Natural killer cell treated with Interleukin-12 subunit alpha and Interleukin-12 subunit beta and Interleukin-15 and Interleukin-18, amount 100 ng/mL, for 72 hours (primary cell): ENCODE measurements at places on chromosomes 1 and 21. TPM values are rescaled to one million over a fixed set of nuclear protein-coding genes. Genes with fewer than 3 reads are reported as not detected.

The KLF18 gene
- total RNA-seq = not detected

The TEDDM1 gene
- not detected for total RNA-seq

The LAMB3 gene
- 1.1 TPM for total RNA-seq

The DCST1 gene
- not detected for total RNA-seq

The B4GALT3 gene
- total RNA-seq = 61.7 TPM

DNA sequence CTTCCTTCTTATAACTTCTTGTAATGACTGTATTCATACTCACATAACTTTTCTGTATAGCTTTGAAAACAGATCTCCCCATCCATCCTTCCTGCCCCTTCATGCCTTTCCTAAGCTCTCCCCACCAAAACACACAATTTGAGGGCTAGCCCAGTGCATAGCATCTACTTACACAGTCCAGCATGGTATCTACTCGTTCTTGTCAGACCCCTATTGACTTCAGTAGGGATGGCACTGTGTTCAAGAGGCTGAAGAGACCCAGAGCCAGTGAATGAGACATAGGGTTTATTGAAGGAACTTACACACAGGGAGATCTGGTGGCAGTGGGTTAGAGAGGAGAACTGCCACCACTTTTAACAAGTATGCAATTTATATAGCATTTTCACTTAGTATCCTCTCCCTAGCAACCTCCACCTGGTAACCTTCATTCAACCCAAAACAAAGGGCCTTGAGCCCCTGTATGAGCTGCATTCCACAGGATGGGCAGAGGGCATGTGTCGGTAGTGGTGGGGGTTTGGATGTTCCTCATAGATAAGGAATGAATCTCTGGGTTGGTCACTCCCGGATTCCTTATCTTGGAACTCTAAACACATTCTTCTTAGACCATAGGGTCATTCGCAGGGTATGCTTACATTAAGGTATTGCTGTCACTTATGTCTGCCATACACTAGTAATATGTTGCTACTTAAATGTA is 64.9 kb upstream of the GNG12 start:
- H3K4me3 ChIP-seq = no peak overlapping the region
- H3K27me3 ChIP-seq = peaks cover 20% of the 10 kb centered on the region
- no peaks in the 10 kb centered on the region for H3K36me3 ChIP-seq
- H3K4me1 ChIP-seq = no peaks in the 10 kb centered on the region
- H3K27ac ChIP-seq = no peak overlapping the region
- DNase-seq = no peak

DNA sequence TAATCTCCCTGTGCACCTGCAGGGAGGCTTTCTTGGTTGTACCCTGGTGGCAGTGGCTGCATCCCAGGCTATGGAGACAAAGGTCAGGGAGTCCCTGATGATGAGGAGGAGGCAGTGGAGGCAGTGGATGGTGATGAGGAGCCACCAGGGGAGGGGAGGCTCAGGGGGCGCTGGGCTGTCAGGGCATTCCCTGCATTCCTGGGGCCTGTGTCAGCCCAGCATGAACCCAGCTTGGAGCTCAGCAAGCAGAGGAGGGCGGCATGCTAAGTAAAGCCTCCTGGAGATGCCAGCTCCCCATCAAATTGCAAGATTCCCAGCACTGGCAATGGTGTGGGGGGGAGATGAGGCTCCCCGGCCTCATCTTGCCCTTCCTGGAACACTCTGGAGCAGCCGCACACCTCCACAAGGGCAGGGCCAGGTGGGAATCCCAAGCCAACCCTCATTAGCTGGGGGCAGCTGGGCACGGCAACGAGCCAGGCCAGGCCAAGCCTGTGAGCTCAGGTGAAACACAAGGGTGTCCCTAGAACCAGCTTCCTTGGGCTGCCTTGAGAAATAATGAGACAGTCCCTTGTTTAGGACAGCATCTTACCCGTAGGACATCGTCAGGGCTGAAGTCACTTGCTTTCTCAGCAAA is 469.5 kb downstream of the MATN1 start:
- H3K27me3 ChIP-seq = peaks cover 20% of the 10 kb centered on the region
- H3K27ac ChIP-seq = no peak overlapping the region
- H3K36me3 ChIP-seq = no peaks in the 10 kb centered on the region
- H3K4me1 ChIP-seq = peaks cover 3% of the 10 kb centered on the region
- H3K4me3 ChIP-seq = no peak overlapping the region

DNA sequence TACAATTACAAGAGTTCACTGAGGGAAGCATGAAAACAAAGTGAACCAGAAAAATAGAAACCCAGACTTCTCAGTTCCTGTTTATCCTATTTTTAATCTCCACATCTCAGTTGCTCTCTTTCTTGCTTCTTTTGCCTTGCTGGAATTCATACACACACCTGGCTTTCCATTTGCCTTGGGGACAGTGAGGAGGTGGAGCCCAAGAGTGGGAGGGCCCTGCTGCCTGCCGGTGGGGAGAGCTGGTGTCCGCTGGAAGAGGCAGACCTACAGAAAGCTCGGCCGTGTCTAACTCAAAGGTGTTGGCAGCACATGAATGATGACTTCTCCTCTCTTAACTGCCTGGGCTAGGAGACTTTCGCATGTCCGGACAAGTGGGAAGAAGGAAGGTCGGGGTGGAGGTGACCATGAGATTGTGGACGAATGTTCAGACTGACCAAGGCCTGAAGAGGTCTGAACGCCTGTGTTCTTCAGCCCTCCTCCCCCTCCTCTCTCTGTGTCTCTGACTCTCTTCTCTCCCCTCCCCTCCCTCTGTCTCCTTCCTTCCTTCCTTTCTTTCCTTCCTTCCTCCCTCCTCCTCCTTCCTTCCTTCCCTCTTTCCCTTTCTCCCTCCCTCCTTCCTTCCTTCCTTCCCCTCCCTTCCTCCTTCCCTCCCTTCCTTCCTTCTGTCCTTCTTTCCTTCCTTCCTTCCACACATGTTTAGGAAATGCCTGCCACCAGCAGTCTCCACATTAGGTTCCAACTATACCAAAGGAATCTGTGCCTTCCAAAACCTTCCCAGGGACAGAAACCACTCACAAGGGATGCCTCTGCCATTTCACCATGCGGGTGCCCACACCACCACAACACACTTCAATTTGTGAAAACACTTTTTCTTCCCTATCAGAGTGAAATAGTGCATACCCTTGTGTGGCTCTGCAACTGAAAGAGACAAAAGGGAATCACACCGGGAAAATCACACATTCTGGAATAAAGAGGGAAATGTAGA is 157.3 kb upstream of the RUNX1 start:
- H3K4me1 ChIP-seq = peaks cover 24% of the 10 kb centered on the region
- peaks cover 6% of the 10 kb centered on the region for H3K36me3 ChIP-seq
- H3K27ac ChIP-seq = peak overlapping the region; percentile 49
- DNase-seq = no peak
- H3K4me3 ChIP-seq = peak overlapping the region; percentile 84
- peaks cover 13% of the 10 kb centered on the region for H3K27me3 ChIP-seq

GRCh38 chr1:24822887-24823286 is 77.6 kb downstream of the CLIC4 start:
- no peak overlapping the region for H3K4me3 ChIP-seq
- DNase-seq = no peak
- H3K36me3 ChIP-seq = no peaks in the 10 kb centered on the region
- no peaks in the 10 kb centered on the region for H3K27me3 ChIP-seq

- no peaks in the 10 kb centered on the region for H3K36me3 ChIP-seq
- H3K27ac ChIP-seq = no peak overlapping the region
- no peak overlapping the region for H3K4me3 ChIP-seq
- H3K4me1 ChIP-seq = no peaks in the 10 kb centered on the region
Observed at GRCh38 chr1:9449110-9449627, 90.1 kb upstream of the SLC25A33 start.

GRCh38 chr1:218415726-218416125 is 70.6 kb downstream of the TGFB2 start:
- H3K36me3 ChIP-seq = no peaks in the 10 kb centered on the region
- no peak overlapping the region for H3K4me3 ChIP-seq
- no peak overlapping the region for H3K27ac ChIP-seq
- DNase-seq = no peak
- no peaks in the 10 kb centered on the region for H3K4me1 ChIP-seq

GRCh38 chr1:200302921-200303290 is 106.9 kb downstream of the ZNF281 start:
- no peaks in the 10 kb centered on the region for H3K36me3 ChIP-seq
- peak overlapping the region; percentile 79 for H3K4me3 ChIP-seq
- H3K4me1 ChIP-seq = peaks cover 15% of the 10 kb centered on the region
- DNase-seq = no peak

- H3K4me1 ChIP-seq = peaks cover 6% of the 10 kb centered on the region
- no peak overlapping the region for H3K4me3 ChIP-seq
- no peak overlapping the region for H3K27ac ChIP-seq
- H3K27me3 ChIP-seq = no peaks in the 10 kb centered on the region
- DNase-seq = no peak
Observed at GRCh38 chr1:36098650-36099365, 10.1 kb downstream of the ADPRS start.

DNA sequence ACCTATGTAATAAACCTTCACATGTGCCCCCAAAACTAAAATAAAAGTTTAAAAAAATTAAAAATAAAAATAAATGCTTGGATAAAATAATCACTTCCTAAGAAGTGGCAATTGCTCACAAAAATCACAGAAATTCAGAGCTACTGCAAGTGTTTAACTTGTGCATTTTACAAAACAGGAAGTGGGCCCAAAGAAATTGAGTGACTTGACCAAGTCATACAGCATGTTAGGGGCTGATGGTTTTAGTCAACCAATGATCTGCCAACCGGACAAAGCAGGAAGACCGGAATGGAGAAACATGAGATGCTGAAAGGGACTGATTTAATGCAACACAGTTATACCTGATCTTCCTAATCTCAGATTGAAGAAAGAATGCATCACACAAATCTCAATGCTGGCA is 96.5 kb downstream of the SMYD2 start:
- no peak overlapping the region for H3K27ac ChIP-seq
- no peak overlapping the region for H3K4me3 ChIP-seq
- no peak for DNase-seq
- no peaks in the 10 kb centered on the region for H3K27me3 ChIP-seq
- H3K36me3 ChIP-seq = no peaks in the 10 kb centered on the region

GRCh38 chr1:21277180-21277579 is 13.1 kb downstream of the ECE1 start:
- DNase-seq = no peak
- no peaks in the 10 kb centered on the region for H3K27me3 ChIP-seq
- peaks cover 4% of the 10 kb centered on the region for H3K36me3 ChIP-seq

DNA sequence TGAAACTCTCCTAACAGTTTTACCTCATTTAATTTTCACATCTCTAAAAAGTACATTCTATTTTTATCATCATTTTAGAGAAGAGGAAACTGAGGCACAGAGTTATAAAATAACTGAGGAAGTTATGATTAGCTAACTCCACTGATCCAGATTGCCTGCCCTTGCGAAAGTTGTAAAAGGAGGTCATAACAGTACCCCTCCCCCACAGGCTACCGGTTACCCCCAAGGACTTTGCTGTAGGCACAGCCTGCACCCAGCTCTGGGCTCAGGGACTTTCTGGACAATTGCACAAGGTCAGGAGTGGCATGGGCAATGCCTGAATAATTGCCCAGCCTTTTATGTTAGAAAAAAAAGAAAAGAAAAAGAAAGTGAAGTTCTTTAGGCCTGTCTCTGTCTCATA is 22.7 kb downstream of the PIGM start:
- no peaks in the 10 kb centered on the region for H3K36me3 ChIP-seq
- H3K27me3 ChIP-seq = peaks cover 10% of the 10 kb centered on the region
- no peak for DNase-seq
- no peaks in the 10 kb centered on the region for H3K4me1 ChIP-seq
- H3K27ac ChIP-seq = no peak overlapping the region

- peaks cover 29% of the 10 kb centered on the region for H3K27me3 ChIP-seq
- H3K4me1 ChIP-seq = no peaks in the 10 kb centered on the region
- no peaks in the 10 kb centered on the region for H3K36me3 ChIP-seq
- no peak within 1 kb of the TSS for H3K4me3 ChIP-seq
- DNase-seq = no peak
Observed at GRCh38 chr1:46941135-46941694, at the start of gene CYP4A11. TSS of gene CYP4A11 (minus strand) at chr1:46941476. CDS start at chr1:46941433, 43 bp downstream.

GRCh38 chr1:182794676-182795201 is 5.2 kb downstream of the NPL start:
- peaks cover 5% of the 10 kb centered on the region for H3K4me1 ChIP-seq
- DNase-seq = no peak
- no peak overlapping the region for H3K27ac ChIP-seq
- H3K27me3 ChIP-seq = no peaks in the 10 kb centered on the region
- no peak overlapping the region for H3K4me3 ChIP-seq

- H3K4me1 ChIP-seq = peaks cover 56% of the 10 kb centered on the region
- H3K27ac ChIP-seq = peak overlapping the region; percentile 58
- no peaks in the 10 kb centered on the region for H3K27me3 ChIP-seq
- H3K4me3 ChIP-seq = peak overlapping the region; percentile 57
- no peak for DNase-seq
Observed at GRCh38 chr1:174167265-174167803, 8.0 kb downstream of the RABGAP1L start.

GRCh38 chr1:208600456-208601190 is 356.4 kb upstream of the PLXNA2 start:
- no peaks in the 10 kb centered on the region for H3K36me3 ChIP-seq
- no peaks in the 10 kb centered on the region for H3K27me3 ChIP-seq
- DNase-seq = no peak
- H3K4me1 ChIP-seq = no peaks in the 10 kb centered on the region
- no peak overlapping the region for H3K27ac ChIP-seq

DNA sequence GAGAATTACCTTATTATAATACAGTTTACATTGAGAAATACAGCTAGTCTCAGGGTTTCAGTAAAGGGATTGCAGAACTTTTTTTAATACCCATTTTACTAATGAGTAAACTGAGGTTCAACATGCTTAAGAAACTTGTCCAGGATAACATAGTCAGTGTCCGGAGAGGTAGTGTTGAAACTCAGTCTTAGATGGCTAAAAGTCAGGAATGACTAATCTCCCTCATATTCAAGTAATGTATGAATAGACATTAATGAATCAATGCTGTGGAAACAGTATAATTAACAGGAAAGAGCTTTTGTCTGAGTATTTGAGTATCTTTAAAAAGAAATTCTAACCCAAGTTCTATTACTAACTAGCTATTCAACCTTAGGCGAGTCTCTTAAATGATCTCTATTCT is 397.6 kb downstream of the PLA2G4A start:
- DNase-seq = no peak
- no peak overlapping the region for H3K27ac ChIP-seq

GRCh38 chr1:230285351-230285750 is 140.8 kb downstream of the PGBD5 start:
- H3K36me3 ChIP-seq = no peaks in the 10 kb centered on the region
- peak; percentile 5 for DNase-seq
- no peak overlapping the region for H3K4me3 ChIP-seq
- no peaks in the 10 kb centered on the region for H3K4me1 ChIP-seq

DNA sequence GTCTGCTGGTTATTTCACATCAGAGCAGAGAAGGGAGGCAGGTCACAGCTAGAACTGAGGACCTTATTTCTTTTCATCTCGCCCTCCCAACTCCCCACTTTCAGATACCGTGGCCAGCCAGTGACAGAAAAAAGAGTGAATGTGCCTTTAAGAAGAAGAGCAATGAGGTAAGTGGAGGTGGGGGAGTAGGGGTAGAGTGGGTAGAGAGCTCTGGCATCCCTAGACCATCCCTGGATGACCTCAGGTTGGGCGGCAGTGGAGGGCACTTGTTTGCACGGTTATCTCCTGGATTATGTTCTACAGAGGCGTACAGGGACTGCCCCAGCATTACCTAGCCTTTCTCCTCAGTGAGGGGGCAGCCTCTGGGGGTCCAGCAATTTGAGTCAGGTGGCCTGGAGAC is 4.6 kb downstream of the SEMA4A start:
- H3K4me3 ChIP-seq = no peak overlapping the region
- no peaks in the 10 kb centered on the region for H3K27me3 ChIP-seq
- peaks cover 49% of the 10 kb centered on the region for H3K4me1 ChIP-seq
- H3K36me3 ChIP-seq = no peaks in the 10 kb centered on the region
- peak overlapping the region; percentile 33 for H3K27ac ChIP-seq
- DNase-seq = no peak

- H3K4me1 ChIP-seq = peaks cover 55% of the 10 kb centered on the region
- peak overlapping the region; percentile 95 for H3K27ac ChIP-seq
- peak; percentile 82 for DNase-seq
- H3K27me3 ChIP-seq = no peaks in the 10 kb centered on the region
Observed at GRCh38 chr1:161044908-161045735, 655 bp downstream of the USF1 start.
